ENCODE measurements at places on chromosomes 2 and 18.

- DNase-seq = no peak
Measured at GRCh38 chr18:42426496-42427015, 471.5 kb downstream of the PIK3C3 start.

DNA sequence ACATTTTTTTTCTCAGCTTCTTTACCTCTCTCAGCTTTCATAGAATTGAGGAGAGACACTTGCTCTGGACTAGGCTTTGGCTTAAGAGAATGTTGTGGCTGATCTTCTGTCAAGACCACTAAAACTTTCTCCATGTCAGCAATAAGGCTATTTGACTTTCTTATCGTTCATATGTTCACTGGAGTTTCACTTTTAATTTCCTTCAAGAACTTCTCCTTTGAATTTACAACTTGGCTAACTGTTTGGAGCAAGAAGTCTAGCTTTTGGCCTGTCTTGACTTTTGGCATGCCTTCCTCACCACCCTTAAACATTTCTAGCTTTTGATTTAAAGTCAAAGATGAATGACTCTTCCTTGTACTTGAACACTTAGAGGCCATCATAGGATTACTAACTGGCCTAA lies 104.4 kb upstream of the SLC39A10 start:
- no peak for DNase-seq

- no peak for DNase-seq
Measured at GRCh38 chr2:241178961-241179360, 9.5 kb upstream of the ANO7 start.

- DNase-seq = no peak
Measured at GRCh38 chr2:74719066-74719465, 65.0 kb downstream of the SEMA4F start.

DNA sequence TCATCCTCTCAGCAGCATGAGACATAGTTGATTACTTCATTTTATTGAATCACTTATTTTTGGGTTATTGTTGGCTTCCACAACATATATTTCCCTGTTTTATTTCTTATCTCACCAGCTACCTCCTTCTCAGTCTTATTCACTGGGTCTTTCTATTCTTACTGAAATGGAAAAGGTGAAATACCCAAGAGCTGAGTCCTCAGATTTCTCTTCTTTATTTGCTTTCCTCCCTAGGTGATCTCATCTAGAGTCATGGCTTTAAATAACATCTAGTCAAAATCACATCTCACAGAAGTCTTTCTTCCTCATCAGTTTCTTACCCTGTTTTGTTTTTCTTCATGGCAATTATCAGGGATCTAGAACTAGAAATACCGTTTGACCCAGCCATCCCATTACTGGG lies 105.0 kb upstream of the RBBP8 start:
- no peak for DNase-seq
